ENCODE measurements at places on chromosomes 5 and 9.
A peak's percentile ranks its signal among the peaks of the same experiment; 100 is the strongest.

GRCh38 chr9:121991307-121991661, 101.8 kb downstream of the TTLL11 start:
- DNase-seq: no peak

DNA sequence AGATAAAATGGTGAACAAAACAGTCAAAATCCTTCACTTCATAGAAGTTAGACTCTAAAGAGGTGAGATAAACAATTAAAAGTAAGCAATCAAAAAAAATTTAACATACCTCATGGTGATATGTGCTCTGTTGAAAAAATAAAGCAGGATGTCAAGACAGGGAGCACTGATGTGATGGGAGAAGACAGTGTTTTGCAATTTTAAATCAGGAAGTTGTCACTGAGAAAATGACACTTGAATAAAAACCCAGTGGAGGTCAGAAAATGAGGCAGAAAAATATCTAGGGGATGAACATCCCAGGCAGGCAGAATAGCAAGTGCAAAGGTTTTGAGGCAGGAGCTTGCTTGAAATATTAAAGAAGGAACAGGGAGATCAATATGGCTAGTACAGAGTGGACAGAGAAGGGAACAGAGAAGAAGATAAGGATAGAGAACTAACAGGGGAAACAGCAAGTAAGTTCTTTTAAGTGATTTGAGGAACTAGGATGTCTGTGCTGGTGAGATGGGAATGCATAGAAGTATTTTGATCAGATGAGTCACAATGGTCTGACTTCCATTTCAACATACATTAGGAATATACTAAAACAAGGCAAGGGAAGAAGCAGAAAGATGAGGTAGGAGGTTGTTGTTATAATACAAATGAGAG, 130.4 kb downstream of the CHSY3 start:
- peak; percentile 40 for DNase-seq

DNA sequence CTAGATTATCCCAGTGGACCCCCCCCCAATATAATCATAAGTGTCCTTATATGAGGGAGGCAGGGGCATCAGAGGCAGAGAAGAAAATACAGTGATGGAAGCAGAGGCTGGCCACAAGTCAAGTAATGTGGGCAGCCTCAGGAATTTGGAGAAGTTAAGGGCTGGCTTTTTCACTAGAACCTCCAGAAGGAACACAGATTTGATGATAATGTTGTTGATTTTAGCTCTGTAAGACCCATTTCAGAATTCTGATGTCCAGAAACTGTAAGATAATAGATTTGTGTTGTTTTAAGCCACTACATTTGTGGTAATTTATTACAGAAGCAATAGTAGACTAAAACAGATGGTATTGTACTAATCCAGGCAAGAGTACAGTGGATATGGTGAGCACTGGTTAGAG, 36.3 kb upstream of the LRRTM2 start:
- DNase-seq: no peak

GRCh38 chr9:14895806-14896205, 14.4 kb downstream of the FREM1 start:
- DNase-seq: no peak

GRCh38 chr5:139895647-139896046, 100.0 kb downstream of the PSD2 start:
- no peak for DNase-seq

GRCh38 chr9:68750786-68751185, 45.7 kb downstream of the PIP5K1B start:
- no peak for DNase-seq

- no peak for DNase-seq
Observed at GRCh38 chr5:172690258-172691075, 49.4 kb downstream of the NEURL1B start.

DNA sequence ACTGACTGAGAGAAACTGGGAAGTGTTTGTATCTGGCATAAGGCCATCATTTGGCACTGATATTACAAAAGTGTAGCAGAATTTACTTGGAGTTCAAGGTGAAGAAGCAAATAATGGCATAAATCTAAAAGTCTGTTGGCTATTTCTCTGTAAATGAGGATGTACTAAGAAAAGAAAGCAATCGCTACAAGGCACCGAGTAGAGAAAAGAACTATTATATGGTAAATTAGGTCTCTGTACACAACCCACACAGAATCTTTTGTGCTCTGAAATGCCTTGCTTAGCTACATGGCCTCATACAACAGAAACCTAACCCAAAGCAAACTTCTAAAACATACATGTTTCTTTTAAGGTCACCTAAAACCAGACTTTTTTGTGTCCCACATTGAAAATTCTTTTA, 290.1 kb upstream of the WWC1 start:
- no peak for DNase-seq

GRCh38 chr9:94718936-94719335, 7.6 kb upstream of the AOPEP start:
- DNase-seq: no peak

DNA sequence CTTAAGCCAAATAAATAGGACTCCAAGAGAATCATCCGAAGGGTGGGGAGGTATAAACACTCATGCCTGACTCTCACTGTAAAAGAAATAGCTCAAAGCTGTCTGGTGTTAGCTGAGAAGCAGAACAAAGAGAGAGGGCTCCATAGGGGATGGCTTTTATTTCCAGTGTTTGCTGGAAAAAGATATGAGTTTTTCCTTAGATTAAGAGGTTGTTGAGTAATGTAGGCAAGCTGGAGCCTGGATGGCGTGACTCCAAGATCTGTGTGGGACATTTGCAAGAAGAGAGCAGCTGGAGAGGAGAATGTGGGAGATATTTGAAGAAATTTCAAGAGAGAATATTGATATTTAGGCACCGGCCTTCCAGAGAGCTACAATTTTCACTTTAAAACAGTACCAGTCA, 793.7 kb upstream of the RGMB start:
- DNase-seq: no peak

DNA sequence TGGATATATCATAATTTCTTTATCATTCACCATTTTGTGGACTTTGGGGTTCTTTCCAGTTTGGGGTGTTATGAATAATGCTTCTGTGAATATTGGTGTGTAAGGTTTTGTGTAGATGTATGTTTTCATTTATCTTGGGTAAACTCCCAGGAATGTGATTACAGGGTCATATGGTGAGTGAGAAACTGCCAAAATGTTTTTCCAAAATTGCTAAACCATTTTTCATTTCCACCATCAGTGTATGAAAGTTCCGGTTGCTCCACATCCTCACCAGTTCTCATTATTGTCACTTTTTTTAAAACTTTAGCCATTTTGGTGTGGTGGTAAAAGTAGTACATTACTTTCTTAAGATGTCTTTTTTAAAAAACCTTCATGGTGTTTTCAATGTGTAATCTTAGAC, 152.9 kb downstream of the NIPBL start:
- no peak for DNase-seq

DNA sequence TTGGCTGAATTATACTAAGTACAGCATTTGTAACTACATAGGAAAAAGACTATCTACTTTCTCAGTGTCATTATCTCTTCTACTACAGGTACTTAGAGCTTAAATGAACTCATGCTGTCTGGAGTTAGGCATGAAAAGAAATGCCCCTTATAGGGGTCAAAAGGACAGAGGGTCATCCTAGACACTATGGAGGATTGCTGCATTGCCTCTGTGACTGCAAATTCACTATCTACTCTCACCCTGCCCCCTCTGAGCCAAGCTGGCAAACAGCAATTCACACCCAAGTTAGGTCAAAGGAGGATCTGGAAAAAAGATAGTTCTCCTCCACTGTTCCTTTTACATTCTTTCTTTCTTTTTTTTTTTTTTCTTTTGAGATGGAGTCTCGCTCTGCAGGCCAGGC, 36.7 kb downstream of the ANKRD31 start:
- no peak for DNase-seq

Measured in foreskin melanocyte (primary cell).